ENCODE measurements at places on chromosomes 11 and 22. TPM values are rescaled to one million over a fixed set of nuclear protein-coding genes. Genes with fewer than 3 reads are reported as not detected.

GRCh38 chr11:74468936-74469335, 1.6 kb upstream of the KCNE3 start:
- DNase-seq: no peak

GRCh38 chr11:45543808-45544422, 121.5 kb downstream of the CHST1 start:
- no peak for DNase-seq

The CATSPERZ gene
- not detected for total RNA-seq

The BID gene
- 47.4 TPM for total RNA-seq
